Lung microvascular endothelial cell (primary cell): ENCODE measurements at places on chromosomes 11 and 22. TPM values are rescaled to one million over a fixed set of nuclear protein-coding genes. Genes with fewer than 3 reads are reported as not detected.

OR52I2 gene
- not detected in 2 replicates for total RNA-seq

MMP8 gene
- total RNA-seq = not detected in 2 replicates

MS4A15 gene
- not detected in 2 replicates for total RNA-seq

CRACR2B gene
- total RNA-seq = 11.6 and 15.9 TPM in 2 replicates

C22orf39 gene
- total RNA-seq = 17.0 and 26.6 TPM in 2 replicates

KRTAP5-11 gene
- total RNA-seq = not detected in 2 replicates

MMP11 gene
- total RNA-seq = 3.4 and 5.0 TPM in 2 replicates

MCM5 gene
- 15.3 and 31.8 TPM in 2 replicates for total RNA-seq

CCDC116 gene
- not detected in 2 replicates for total RNA-seq

DRD4 gene
- total RNA-seq = not detected in 2 replicates

FCHSD2 gene
- total RNA-seq = 13.7 and 15.9 TPM in 2 replicates

MMP13 gene
- total RNA-seq = not detected in 2 replicates

PKNOX2 gene
- not detected in 2 replicates for total RNA-seq

DTX4 gene
- 8.7 and 61.5 TPM in 2 replicates for total RNA-seq

SVIP gene
- 10.3 and 10.7 TPM in 2 replicates for total RNA-seq

KRTAP5-1 gene
- total RNA-seq = not detected in 2 replicates

MLC1 gene
- not detected in 2 replicates for total RNA-seq

GLB1L2 gene
- total RNA-seq = under 0.01 and 0.22 TPM in 2 replicates

APOBEC3B gene
- total RNA-seq = 0.20 and 1.3 TPM in 2 replicates

TMEM191C gene
- total RNA-seq = 0.20 and 0.44 TPM in 2 replicates

RELA gene
- 10.2 and 16.1 TPM in 2 replicates for total RNA-seq

GAL3ST1 gene
- total RNA-seq = under 0.01 TPM in 1 of 2 replicates, not detected in the other
